ENCODE measurements at places on chromosomes 3 and 15.
A peak's percentile ranks its signal among the peaks of the same experiment; 100 is the strongest.

GRCh38 chr3:58371754-58372153, 39.1 kb downstream of the PXK start:
- DNase-seq, result no peak

DNA sequence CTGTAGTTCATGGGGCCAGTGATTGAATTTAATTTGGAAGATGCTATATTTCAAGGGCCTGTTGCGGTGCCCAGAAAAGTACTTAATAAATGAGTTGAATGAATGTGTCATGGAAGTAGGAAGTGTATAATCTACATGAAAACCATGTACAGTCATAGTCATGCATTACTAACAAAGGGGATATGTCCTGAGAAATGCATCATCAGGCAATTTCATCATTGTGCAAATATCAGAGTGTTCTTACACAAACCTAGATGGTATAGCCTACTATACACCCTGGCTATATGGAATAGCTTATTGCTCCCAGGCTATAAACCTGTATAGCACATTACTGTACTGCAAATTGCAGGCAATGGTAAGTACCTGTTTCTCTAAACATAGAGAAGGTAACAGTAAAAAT, 10.7 kb upstream of the MYO5C start:
- no peak for DNase-seq

- DNase-seq, result no peak
Observed at GRCh38 chr3:191470545-191470944, 9.6 kb downstream of the PYDC2 start.

GRCh38 chr15:38049891-38050290, 115.5 kb downstream of the TMCO5A start:
- no peak for DNase-seq

- no peak for DNase-seq
Observed at GRCh38 chr15:75176396-75176761, 25.3 kb upstream of the C15orf39 start.

DNA sequence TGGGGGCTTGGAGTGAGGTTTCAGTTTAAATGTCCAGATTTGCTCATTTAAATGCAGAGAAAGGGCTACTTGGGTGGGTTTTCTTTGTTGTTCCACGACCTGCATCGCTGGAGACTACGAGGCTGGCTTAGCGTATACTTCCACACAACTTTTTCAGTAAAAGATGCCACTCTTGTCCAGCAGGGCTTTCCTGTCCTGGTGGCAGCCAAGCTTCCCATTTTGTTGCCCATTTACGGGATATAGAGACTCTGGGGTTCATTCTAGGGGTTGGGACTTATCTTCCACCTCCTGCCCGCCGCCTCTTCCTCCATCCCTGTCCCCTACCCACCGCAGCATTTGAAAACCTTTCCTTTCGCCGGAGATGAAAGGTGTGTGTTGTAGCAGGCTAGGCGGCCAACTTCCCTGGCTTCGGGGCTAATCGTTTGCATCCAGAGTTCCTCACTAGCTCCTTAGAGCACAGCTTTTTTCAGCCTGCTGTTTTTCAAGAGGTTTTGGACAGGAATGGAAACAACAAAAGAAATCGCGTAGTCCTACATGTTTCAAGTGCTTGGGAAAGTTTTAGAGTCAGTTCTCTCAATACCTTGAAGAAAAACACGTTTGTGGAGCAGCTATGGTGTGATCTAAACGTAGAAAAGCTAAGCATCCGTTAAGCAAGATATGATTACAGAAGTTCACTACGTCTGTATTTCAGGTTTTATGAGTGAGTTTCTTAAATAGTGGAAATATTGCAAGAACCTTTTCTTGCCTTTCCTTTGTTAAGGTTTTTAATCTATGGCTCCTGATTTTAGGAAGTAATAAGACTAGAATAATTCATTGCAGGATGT, 843 bp downstream of the CHRNA5 start:
- DNase-seq, result peak; percentile 47

GRCh38 chr3:23162934-23163333, 40.2 kb upstream of the UBE2E2 start:
- DNase-seq, result no peak

GRCh38 chr3:112333002-112333380, at the start of gene CD200:
TSS of gene CD200 (plus strand) at chr3:112333156. CDS start at chr3:112333213, 57 bp downstream.
- DNase-seq, result peak; percentile 12

DNA sequence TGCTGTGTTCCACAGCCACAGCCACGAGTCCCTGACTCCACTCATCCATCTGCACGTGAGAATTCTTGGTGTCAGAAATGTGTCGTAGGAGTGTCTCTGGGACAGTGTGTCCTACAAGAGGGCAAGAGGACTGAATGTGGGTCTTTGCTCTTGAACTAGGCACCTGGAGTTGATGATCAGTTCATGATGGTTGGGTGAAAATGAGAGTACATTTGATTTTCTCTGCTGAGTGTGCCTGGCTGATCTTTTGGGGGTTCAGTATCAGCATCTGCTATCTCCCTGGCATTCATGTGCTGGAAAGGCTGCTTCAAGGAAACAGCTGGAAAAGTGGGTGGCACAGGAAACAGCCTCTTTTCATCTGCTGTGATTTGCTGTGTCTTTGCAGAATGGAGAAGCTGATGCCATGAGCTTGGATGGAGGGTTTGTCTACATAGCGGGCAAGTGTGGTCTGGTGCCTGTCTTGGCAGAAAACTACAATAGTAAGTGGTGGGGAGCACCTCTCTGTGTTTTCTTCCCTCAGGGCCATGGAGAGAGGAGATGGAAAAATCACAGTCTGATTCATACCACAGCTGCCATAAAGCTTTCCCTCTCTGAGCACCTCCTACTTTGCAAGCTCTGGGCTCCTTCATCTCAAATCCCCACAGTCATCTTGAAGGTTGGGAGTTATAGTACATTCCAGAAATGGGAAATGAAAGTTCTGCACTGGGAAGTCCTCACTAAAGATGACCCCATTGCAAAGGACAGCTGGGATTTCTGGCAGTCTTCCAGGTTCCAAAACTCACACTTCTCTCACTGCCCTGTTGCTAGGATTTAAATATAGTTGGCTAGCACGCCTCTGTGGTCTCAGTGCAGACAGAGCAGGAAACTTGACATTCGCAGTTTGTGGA, 17.8 kb downstream of the TF start:
- DNase-seq, result peak; percentile 2

GRCh38 chr15:67506775-67507747, 13.9 kb upstream of the C15orf61 start:
- DNase-seq, result no peak

DNA sequence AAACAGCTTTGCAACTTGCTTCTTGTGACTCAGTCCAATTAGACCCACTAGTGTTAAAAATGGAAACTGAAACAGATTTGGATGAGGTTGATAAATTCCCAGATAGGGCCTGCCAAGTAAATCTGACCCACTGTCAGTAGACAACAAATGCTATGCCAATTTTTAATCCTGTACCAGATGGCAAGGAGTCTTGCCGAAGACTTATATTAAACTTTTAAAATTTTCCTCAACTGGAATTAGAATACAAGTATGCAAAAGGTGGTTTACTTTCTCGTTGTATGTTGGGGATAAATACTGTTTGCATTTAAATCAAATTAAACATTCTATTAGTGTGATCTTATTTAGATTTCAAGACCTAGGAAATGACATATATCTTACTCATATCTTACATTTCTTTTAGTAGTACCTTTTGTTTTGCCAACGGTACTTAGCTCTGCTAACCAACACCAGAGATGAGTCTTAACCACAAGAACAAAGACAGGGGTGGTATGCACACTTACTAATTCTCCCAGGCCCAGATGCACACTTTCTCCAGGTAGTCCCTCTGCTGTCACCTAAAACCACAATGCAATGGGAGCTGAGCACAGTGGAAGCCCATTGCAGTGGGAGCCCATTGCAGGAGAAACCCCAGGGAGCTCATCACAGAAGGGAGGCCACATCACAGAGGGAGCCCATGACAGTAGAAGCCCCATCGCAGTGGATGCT, 77.8 kb downstream of the WWTR1 start:
- DNase-seq, result no peak

DNA sequence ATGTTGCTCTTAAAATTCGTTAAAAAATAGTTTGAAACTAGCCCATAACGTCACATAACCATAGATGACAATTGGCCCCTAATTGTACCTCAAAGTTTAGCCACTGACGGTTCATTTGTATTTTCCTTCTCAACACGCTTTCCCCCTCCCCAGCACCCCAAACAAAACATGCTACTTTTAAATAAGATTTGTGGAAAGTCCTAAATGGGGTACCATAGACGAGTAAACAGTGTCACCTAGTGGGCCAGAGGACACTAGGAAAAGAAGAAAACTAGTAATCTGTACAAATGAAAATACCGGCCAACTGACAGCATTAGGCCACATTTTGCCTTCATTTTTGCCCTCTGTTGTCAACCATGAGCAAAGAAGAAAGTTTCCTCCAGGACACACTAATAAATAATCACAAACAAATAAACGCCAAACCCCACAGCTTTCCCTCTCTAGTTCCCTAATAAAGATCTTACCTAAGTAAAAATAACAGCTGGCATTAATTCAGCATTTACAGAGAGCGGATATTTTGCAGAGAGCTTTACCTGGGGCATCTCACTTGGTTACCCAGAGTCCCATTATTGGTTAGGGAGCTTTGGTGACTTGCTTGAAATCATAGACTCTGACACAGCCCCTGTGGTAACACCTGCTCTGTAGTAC, 175.1 kb upstream of the ATP11B start:
- peak; percentile 64 for DNase-seq

DNA sequence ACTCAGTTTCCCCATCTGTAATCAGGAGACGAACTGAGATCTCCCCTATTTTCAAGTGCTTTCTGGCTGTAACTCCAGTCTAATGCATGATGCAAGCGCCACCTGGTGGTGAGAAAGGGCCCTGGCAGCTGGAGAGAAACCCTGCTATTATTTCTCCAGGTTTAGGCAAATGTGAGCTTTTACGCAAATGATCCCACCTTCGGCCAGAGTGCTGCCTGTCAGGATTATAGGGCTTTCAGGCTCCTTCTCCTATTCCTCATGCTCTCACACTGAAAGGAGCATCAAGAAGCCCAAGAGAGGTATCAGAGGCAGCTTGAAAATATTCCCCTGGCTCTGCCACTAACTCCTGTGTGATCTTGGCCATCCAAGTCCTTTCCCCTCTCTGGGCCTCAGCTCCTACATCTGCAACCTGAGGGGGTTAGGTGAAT, 93.9 kb upstream of the RASGRF1 start:
- DNase-seq, result peak; percentile 25

DNA sequence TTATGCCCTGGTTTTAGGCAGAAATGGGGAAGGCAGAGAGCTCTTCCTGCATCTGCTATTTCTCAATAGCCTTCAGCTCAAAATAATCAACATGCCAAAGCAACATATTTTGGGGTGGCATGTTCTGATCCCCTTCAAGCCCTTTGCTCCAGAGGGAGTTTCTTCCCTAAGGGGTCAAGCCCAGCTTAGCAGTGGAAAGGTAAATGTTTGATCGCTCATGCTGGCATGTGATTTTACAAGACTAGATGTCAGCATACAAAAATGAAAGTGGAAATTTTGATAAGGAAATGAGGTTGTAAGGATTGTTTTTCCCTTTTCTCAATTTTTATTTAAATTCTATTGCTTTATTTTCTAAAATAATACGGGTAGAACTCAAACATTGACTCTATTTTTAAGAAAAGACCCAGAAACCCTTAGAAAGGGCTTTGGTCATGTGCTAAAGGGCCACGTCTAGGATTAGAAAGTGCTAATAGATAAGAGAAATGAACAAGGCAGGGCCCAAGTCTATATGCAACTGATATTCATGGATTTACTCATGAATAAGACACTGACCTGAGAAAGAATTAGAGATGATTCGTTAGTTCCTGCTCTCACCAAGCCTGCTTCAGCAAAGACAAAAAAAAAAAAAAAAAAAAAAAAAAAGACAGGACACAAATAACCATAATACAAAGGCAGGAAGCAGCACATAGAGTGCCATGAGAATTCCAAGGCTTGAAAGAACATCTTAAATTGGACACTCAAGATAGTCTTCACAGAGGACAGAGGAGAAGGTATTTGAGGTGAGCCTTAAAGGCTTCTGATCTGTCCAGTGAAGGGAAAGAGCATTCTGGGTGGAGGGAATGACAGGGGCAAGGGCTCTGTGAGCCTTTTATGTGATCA, 55.0 kb upstream of the NR2E3 start:
- DNase-seq, result no peak

- DNase-seq, result no peak
Observed at GRCh38 chr3:111311709-111312235, 230.2 kb upstream of the CD96 start.

GRCh38 chr3:173395073-173395411, 2.5 kb upstream of the NLGN1 start:
- DNase-seq, result peak; percentile 78

GRCh38 chr3:57420001-57420400, 124.1 kb downstream of the DNAH12 start:
- DNase-seq, result no peak

DNA sequence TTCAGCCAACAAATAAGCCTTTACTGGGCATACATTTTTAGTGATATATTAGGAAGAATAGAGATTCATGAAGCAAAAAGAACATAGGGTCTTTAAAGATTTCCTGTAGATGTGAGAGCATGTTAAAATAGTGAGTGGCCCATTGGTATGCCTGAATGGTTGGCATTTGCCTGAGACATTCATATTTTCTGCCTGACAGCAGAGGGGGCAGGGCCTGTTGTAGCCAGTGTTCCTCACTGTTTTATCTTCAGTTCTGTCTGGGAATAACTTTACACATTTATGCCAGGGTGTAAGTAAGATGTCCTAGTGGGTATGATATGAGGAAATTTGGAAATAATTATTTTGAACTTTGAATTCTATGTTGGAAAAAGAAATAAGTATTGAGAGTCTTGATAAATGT, 704.7 kb upstream of the ARPP21 start:
- DNase-seq, result no peak

DNA sequence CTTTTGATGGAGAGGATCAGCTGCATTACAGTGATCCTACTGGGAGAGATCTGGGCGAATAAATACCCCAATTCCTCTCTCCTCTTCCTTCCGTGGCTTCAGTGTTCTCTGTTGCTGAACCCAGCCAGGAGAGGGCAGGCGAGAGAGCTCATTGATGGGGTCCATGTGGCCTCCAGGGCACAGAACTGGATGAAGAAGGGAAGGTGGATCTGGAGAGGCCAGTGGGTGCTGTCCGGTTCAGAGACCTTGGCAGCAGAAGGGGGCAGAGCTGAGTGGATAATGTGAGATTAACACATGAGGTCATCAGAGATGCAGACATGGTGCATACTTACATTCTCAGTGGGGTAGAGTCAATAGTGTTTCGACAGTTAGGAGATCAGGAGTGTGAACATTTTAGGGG, 193.6 kb downstream of the CLSTN2 start:
- peak; percentile 49 for DNase-seq

GRCh38 chr15:83998486-83998885, 237.1 kb upstream of the GOLGA6L4 start:
- DNase-seq, result no peak

DNA sequence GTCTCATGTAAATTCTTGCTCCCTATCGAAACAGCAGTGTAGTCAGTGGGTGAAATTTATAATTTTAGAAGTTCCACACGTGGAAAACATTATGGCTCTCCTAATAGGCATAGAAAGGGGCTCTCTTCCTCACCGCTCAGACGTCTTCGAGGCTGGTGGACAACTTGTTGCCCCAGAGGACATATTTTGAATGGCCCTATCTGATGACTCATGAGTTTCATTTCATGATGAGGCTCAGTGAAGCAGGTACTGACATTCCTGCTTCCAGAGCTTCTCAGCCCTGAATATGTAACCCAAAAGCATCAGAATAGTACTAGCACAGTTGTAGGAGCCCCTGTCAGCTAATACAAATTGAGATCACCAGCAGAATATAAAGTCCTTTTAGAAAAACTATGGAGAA, 117.9 kb downstream of the HERC1 start:
- no peak for DNase-seq
